ENCODE measurements at places on chromosomes 1 and 21.

GRCh38 chr1:101135526-101135925 lies 101.3 kb upstream of the S1PR1 start:
- DNase-seq: no peak

DNA sequence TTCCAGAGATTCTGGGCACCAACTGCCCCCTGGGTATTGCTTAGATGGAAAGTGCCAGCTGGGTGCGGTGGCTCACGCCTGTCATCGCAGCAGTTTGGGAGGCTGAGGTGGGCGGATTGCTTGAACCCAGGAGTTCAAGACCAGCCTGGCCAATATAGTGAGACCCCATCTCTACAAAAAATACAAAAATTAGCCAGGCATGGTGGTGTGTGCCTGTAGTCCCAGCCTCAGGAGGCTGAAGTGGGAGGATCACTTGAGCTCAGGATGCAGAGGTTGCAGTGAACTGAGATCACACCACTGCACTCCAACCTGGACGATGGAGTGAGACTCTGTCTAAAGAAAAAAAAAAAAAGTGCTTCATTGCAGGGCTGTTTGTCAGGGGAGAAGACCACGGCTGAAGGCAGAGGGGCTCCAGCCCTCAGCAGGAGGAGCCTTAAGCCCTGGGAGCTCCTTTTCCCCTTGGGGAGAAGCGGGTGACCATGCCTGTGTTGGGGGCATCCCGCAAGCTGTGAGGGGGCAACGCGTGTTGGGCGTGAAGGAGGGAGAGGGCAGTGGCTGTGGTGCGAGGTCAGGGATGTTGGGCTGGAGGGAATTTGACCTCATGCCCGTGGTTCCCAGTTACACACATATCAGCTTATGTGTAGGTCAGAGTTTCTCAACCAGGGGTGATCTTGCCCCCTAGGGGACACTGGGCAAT lies 131.5 kb upstream of the VAMP3 start:
- no peak for DNase-seq

- DNase-seq: no peak
Observed at GRCh38 chr1:235056937-235057336, 71.7 kb downstream of the TOMM20 start.

- no peak for DNase-seq
Observed at GRCh38 chr21:29302359-29302875, 3.7 kb downstream of the BACH1 start.

DNA sequence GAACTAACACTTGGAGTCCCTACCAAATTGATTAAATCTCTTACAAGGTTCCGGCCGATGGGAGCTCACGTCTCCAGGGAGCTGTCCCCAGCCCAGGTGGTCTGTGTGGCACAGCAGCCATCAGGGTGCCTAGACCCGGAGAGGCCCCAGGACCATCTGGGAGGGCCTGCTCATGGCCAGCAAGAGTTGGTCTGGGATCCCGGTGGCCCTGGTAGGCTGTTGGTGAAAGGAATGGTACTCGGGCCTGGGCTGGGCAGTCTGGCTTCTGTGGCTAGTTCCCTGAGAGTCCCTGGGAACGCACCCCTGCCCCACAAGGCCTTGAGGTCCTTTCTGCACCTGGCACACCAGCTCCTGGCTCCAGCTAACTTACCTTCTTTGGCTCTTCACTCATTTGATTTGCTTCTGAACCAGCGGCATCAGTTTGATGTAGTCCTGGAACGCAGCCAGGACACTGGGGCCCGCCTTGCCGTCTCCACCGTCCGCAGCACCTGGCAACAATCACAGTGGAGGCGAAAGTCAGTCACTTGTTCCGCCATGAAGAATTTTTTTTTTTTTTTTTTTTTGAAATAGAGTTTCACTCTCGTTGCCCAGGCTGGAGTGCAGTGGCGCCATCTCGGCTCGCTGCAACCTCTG lies 62.5 kb downstream of the SCCPDH start:
- DNase-seq: no peak

DNA sequence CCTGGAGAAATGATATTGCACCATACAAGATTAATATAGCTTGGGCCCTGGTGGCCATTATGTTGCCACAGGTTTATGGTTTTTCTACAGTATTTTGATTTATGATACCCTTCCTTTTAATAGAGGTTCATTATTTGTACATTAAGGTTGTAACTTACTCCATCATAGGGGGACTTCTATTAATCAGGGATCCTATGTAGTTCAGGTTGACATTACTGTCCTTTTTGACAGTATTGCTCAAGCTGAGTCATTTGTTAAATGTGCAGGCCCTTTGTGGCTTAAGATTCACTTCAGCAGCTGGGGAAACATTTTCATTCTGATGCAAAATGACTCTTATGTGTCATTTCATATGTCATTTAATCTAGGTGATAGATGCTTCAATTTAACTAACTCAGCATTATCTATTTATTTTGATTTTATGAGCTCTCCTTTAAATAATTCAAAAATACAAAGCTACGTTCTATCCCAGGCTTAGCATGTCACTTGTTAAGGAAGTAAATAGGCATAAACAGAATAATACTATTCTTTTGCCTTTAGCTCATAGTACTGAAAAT lies 686.9 kb upstream of the NCAM2 start:
- DNase-seq: no peak
